Esophagus squamous epithelium (tissue), 5 donors: ENCODE measurements at places on chromosomes 5 and 9.

- no peak for DNase-seq
These were observed 516 bp downstream of the MRPL41 start for GRCh38 chr9:137552022-137552768.

GRCh38 chr5:143561219-143561618, 157.7 kb upstream of the NR3C1 start:
- no peak for DNase-seq

- no peak for DNase-seq
These were observed 48.7 kb upstream of the PSD2 start for GRCh38 chr5:139746691-139747582.

- DNase-seq: no peak
These were observed 10.3 kb downstream of the ZFAND5 start for GRCh38 chr9:72354704-72355103.

- no peak for DNase-seq
These were observed 5.5 kb downstream of the IL31RA start for GRCh38 chr5:55856516-55857246.

GRCh38 chr5:76695346-76695745, 20.6 kb upstream of the F2R start:
- DNase-seq: no peak

GRCh38 chr9:99029083-99029645, 75.7 kb upstream of the TGFBR1 start:
- no peak for DNase-seq
